Stimulated activated CD8-positive, alpha-beta memory T cell treated with anti-CD3 and anti-CD28 coated beads, Interleukin-7, amount 100 ng/mL, for 24 hours (primary cell): ENCODE measurements at places on chromosomes 11 and 22.

GRCh38 chr22:45291061-45291930 is 6.5 kb downstream of the UPK3A start:
- no peak for DNase-seq

DNA sequence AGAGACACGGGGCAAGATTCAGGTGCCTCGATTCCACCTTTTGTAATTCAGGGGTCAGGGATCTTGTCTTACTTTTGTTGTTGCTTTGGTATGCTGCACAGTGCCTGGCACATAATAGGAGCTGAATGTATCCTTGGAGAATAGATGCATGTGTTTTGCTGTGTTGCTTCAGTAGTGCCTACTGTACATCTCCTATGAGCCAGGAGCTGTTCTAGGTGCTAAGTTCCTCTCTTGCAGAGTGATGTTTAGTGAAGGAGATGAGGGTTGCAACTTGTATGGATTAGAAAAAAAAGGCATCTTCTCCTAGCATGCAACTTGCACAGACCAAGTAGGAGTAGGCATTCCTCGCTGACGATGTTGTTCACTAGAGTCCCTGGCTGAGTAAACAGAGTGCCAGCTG is 555.4 kb downstream of the NTM start:
- DNase-seq = no peak

- no peak for DNase-seq
These were observed 1494.3 kb downstream of the BRD1 start for GRCh38 chr22:48333323-48333763.

- no peak for DNase-seq
These were observed 21.3 kb upstream of the GRAMD4 start for GRCh38 chr22:46598737-46599424.

DNA sequence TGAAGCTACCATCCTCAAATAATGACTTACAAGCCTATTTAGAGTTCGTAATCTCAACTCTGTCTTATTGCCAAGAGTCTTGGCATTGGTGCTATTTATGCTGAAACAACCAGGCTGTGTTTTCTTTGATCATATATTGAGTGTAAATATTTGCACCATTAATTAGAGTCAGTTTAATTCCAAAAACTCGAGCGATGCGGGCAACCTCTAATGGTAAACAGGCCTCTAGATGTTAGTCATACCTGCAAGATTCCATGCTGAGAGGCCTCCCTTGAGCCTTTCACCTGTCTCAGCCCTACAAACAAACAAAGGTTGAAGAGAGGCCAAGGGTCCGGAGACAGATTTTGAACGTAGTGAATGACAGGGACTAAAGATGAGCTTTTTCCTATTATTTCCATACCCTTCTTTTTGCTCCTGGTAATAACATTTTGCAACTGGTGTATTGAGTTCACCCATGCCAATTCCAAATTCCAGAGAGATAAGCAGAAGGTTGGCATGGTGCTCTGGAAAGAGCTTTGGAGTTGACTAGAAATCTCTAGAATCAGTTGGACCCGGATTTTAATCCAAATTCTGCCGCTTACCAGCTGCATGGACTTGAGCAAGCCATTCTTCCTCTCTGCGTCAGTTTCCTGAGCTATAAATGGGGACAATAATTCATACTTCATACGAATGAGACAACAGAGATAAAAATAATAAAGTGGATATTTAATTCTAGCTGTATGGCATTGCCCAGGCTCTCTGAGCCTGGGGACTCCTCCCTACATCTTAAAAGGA is 99.1 kb upstream of the ANO1 start:
- DNase-seq = no peak

DNA sequence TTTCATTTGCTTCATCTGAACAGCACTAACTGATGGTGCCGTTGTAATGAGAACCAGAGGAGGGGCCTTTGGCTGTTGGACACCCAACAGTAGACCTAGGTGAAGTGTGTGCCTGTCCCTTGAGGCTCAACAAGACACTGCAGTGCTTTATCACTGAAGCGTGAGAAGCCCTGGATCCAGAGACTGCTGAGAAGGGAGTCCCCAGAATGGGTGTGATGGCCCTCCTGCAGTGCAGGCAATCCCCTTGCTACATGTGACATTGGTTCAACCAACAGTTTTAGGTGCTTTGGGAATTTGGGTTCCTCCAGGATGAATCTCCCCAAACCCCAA is 125.6 kb downstream of the BRD1 start:
- no peak for DNase-seq

DNA sequence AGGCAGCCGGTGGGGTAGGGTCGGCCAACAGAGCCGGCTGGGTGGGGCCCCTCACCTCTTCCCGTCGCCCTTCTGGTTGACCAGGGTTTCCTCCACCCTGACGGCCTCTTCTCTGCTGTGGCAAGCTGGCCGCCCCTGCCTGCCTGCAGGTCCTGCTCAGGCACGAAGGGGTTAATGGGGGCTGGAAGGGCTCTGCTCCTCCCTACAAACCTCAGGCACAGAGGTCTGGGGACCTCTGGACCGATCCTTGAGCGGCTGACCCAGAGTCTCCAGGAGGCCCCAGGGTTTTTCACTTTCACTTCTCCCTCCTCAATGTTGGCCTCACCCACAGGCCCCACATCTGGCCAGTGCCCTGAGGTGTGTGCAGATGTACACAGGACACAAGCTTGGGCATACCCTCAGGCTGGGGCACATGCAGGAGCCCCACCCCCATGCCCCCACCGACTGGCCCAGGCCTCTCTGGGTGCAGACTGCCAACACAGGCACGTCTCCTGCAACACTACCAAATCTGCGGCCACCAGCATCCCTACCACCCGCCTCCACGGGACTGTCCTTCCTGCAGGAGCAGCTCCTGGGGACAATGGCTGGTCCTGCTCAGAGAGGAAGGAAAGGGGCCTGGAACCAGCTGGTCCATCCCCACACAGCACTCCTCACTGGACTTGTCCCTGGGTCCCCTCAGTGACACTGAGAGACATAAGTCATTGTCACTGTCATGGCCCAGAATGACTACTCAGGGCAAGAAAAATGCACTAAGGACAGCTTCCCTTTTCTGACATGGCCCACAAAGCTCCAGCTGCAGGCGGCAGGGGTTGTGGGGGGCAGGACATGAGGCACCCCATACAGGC is 3.2 kb upstream of the TBX1 start:
- no peak for DNase-seq

DNA sequence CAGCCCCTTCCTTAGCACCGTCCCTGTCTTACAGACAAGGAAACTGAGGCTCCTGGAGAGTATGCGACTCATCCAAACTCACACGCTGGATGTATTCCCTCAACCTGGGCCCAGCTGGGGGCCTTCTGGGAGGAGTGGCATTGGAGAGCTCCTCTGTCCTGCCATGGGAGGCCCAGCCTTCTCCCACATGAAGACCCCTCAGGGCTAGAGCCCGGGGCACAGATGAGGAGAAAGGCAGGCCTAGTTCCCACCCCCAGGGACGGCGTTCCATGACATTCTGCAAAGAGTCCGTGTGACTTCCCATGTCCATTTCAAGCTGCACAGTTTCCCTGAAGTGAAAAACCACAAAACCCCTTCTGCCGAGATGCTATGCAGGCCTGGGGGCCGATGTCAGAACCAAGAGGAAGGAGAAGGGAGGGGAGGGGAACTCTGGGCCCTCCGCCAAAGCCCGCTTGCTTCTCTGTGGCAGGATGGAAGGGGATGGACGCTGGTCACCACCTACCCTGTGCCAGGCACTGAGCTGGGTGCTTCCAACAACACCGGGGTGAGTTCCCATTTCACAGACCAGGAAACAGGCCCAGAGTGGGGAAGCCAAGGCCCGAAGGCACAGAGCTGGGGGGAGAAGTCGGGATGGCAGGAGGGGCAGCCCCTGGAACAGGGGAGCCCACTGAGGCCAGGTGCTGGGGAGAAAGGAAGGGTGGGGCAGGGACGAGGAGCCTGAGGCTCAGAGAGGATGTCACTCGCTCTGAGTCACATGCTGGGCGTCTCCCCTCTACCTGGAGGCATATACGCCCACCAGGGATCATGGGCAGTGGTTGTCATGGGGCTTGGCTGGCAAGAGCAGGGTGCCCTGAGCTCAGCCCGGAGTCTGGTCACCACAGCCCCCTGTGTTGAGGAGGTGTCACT is 15.7 kb downstream of the RAC2 start:
- DNase-seq = no peak

DNA sequence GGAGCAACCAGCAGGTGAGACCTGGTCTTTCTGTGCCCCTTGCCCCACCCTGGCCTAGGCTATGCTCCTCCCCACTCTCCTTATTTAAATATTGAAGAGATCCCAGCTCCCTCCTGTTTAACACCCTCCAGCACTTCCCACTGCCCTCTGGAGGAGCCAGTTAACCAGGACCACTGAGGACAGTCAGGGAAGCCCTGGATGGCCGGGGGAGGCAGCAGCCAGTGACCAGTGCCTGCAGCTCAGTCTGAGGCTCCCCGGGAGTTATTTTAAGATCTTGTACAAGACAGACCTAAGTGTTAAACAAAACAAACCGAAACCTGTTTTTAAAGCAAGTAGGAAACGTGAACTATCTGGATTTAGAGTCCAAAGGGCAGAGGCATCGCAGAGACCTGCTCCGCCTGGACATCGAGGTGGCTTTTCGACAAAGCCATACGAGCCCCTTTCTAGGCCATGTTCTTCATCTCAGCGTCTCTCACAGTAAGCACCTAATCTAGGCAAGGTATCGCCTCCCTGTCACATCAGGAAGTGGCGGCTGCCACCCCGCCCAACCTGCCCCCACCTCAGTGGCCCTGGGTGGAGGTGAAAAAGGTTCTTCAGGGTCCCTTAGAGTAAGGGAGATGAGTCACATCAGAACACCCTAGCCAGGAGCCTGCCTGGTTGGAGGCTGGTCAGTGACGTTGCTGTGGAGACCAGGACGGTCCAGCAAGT is 35.2 kb downstream of the TRMU start:
- no peak for DNase-seq

DNA sequence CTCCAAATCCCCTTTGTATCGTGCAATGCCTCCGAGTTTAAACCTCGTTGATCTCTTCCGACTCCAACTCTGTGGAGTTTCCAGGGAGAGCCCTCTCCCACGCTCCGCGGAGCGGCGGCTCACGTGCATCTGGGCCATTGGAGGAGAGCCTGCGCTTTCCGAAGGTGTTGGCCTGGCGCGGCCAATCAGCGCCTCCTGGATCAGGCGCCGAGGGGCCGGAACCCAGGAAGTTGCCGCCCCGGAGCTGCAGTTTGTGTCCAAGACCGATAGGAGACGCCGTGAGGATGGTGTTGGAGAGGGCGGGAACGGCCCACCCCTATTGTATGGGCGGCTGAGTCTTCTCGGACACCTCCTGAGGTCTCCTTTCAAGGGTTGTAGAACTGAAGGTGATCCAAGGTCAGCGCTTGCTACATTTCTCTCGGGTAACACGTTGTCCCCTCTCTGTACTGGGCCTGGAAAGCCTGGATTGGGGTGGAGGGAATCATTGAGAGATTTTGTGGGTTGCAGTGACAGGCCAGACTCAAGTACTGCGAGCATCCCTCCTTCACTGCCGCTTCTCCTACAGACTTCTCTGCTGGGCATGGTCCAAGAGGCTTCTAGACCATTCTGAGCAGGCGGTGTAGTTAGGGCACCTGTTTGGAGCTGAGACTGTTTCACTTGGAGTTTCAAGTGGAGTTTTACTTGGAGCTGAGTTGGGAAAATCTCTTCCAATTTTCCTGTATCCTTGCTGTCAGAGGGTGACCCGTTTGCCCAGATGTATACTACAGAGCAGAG is 1.7 kb downstream of the ADAMTS15 start:
- DNase-seq = no peak

GRCh38 chr11:35126000-35126878 is 12.7 kb upstream of the CD44 start:
- DNase-seq = no peak
